ENCODE measurements at places on chromosomes 3 and 15.

GRCh38 chr3:25536521-25537391, 108.7 kb downstream of the RARB start:
- no peak for DNase-seq

GRCh38 chr15:79881668-79882067, 15.1 kb downstream of the MTHFS start:
- DNase-seq: no peak

DNA sequence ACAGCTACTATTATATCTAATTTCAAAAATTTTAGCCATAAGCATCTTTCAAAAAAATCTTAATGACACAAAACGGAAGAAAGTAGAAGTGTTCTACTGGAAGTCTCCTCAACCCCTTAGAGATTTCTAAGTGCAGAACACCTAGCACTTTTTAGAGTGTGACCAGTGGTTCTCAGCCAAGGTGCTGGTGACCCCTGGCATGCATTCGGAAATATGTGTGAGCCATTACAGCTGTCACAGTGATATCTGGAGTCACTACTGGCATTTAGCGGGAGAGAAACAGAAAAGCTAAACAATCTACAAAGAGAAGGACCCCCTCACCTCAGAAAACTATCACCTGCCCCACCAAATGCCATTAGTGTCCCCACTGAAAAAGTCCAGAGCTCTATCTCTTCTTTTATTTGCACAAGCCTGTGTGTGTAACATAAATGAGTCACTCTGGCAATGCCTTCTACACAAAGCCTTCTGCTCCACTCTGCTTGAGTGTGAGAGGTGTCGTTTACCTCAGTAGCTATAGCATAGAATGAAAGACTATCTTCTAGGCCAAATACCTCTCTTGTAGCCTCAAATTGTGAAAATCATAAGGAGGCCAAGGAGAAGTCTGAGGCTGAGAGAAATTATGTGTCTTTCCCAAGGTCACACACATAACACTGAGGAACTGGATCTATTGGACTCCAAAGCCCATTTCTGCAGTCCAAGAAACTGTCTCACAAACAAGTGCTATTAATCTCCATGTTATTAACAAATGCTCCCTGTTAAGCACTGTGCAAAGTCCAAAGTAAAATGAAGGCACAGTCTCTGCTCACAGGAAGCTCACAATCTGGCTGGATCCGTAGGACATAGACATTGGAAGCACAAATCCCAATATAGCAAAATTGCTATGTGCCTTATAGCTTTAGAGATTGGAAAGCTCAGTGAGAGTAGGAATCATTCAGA, 28.5 kb upstream of the KCNMB2 start:
- no peak for DNase-seq

DNA sequence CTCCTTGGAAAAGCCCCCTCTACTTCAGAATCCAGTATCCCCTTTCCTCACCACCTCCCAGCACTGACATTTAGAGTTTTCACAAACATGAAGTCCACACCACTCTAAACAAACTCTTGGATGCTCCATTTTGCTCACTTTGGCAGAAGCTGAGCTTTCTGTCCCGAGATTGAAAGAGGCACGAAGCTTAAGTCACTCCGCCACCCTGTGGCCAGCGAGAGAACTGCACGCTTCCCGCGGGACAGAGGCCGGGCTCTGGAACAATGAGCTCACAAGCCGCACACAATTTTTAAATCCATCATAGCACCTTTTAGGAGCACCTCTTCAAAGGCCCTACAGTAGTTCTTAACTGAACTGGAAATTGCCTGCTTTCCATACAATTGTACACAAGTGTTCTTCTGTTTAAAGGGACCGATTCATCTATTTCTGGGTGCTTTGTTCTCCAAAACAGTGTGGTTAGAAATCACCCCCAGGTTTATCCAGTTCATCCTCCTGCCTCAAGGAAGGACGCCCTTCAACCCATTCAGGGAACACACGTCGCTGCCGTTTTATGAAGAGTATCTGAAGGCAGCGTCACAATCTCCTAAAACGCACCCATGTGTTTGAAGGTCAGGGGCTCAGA, 226.1 kb downstream of the VPS13C start:
- DNase-seq: peak; percentile 41

DNA sequence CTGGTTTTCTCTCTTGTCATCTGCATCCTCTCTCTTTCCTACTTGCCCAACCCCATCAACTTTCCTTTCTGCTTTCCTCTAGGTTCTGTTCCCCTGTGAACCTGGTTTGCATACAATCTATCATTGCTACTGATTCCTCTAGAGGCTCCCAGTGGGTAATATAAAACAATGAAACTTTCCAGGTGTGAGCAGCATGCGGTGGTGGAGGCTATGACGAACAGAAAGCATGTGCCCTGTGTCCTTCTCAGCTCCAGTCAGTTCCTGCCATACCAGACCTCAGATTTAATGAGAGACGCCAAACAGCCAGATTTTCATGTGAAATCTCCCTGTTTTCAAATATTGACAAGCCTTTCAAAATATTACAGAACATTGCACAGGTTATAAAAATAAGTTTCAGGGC, 3.5 kb upstream of the ACAP2 start:
- no peak for DNase-seq

GRCh38 chr15:27353856-27354255, 382.9 kb downstream of the GABRG3 start:
- peak; percentile 17 for DNase-seq

DNA sequence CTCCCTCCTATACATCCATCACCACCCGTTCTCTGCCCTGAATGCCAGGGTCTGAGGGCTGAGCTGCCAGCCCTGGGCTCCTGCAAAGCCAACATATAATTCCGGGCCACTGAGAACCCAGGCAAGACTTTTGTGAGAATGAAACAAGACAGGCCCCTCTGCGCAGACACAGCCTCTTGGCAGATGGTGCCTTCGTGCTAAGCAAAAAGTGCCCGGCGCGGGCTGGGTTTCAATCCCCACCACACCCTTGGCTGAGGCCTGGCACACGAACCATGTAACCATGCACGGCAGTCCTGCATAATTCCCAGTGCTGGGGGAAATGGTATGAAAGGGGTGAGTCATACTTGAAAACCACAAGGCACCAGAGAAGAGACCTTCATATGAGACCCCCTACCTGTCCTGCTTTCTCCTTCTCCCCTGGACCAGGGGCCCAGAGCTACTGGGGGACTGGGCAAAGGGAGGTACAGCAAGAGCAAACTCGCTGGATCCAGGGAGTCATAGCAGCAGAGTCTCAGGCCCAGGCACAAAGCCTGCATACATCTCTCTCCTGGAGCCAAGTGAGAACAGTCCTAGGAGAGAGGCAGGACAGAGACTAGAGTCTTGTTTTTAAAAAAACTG, 26.1 kb upstream of the LOXL1 start:
- no peak for DNase-seq

- DNase-seq: no peak
These were observed 113.0 kb upstream of the PTPRG start for GRCh38 chr3:61448378-61448777.

- DNase-seq: no peak
These were observed 43.8 kb upstream of the USP50 start for GRCh38 chr15:50590288-50590687.

- no peak for DNase-seq
These were observed 106.2 kb downstream of the DGKG start for GRCh38 chr3:186255703-186256331.

- DNase-seq: no peak
These were observed 43.0 kb downstream of the PGPEP1L start for GRCh38 chr15:98964466-98965133.

DNA sequence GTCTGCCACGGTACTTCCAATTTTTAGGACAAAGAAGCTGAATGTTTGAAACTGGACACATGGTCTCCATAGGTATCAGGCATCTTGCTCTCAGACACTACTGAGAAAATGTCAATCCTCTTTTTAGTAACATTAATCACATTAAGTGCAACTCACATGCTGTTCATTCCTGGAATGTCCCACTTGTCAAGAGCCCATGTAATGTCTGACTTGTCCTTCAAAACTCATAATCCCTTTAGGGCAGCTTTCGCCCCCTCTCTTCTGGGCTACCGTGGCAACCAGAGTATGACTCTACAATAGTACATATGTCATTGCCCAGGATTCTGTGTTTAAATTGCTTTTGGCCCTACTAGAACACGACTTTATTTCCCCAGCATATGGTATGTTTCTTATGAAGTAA, 12.3 kb downstream of the NUDT16 start:
- DNase-seq: no peak

DNA sequence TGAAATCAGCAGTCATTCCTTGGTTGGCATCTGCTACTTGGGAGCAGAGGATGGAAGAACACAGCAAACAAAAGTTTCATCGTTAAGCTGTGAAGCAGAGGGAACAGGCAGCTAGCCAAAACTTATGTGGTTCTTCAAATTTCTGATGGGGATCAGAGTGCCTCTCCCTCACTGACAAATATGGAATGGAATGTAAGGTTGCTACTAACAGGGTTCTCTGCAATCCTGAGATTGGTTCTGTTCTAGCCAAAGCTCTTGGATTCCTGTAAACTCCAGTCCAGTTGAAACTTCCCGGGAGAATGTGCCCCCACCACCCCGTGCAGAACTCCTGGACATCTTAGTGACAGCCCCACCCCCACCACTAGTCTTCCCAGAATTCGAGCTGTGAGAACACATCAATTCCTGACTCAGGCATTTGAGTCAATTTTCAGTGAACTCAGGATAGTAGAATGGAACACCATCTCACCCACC, 55.9 kb upstream of the PHLDB2 start:
- DNase-seq: peak; percentile 98

GRCh38 chr15:48375767-48376166, 44.5 kb downstream of the DUT start:
- no peak for DNase-seq

- DNase-seq: no peak
These were observed 1.5 kb upstream of the FSIP1 start for GRCh38 chr15:39784125-39784524.

GRCh38 chr3:194194757-194195085, 58.8 kb downstream of the HES1 start:
- no peak for DNase-seq

DNA sequence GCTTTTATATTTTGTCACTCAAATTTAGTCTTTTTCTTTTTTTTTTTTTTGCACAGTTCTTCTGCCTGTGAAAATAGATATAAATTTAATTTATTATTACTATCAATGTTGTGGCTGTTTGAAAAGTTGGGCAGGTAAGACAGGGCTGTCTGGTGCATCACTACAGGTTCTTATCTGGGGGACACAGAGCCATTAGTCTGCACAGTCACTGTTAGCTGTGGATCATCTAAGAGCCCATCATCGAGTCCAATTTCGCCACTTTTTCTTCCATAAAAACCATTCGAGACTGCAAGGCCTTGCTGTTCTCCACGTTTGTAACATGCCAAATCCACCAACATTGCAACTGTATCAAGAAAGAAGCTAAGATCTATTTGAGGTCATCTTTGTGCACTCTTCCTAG, 325.6 kb upstream of the UMPS start:
- DNase-seq: no peak
